Activated T-cell treated with anti-CD3 and anti-CD28 coated beads, Interleukin-2, amount 50 U/mL, for 48 hours (primary cell): ENCODE measurements at places on chromosomes 3 and 15.

DNA sequence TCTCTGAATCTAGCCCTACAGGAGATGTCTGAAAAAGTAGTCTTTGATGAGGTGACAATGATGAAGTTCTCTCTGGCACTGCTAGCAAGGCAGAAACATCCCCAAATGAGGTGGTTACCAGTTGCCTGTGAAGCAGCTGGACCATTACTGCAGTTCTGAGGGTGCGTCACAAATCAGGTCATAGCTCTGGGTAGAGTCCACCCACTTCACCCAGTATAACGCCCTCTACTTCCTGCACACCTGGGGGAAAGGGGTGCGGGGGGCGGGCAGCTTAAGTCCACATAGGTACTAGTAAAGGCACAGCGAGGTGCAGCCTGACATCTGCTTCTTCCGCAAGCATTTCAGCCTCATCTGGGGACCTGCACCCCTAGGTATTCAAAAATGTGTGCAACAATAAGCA lies 13.4 kb upstream of the SATB1 start:
- DNase-seq = peak; percentile 74

DNA sequence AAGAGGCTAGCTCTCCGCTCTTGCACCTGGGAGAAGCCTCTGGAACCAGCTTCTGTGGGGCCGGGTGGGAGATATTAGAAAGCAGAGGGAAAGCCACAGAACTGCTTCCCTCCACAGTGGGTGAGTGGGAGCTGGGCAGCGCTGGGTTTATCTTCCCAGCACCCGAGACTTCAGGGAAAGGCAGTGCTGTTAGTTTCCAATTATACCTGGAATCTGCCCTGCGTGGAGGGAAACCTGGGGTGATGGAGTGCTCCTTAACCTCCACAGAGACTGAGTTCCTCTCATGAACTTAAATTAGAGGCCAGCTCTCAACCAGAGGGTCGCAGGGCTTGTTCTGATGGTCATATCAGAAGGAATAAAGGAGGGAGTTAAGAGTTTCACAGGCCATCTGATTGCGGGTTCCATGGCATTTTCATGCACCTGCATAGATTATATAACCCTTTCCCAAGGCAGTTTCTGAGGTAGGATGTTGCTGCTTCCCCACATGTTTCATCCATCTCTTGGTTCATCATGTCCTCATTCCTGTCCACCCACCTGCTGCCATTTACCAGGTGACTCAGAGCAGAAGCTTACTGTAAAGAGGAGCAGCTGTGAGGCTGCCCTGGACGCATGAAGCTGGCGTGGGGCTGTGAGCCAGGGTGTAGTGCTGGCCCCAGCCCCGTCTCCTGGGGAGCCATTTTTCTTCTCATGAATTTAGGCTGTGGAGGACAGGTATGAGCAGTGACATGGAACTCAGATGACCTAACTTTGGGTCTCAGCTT lies 42.5 kb downstream of the CA12 start:
- DNase-seq = no peak

DNA sequence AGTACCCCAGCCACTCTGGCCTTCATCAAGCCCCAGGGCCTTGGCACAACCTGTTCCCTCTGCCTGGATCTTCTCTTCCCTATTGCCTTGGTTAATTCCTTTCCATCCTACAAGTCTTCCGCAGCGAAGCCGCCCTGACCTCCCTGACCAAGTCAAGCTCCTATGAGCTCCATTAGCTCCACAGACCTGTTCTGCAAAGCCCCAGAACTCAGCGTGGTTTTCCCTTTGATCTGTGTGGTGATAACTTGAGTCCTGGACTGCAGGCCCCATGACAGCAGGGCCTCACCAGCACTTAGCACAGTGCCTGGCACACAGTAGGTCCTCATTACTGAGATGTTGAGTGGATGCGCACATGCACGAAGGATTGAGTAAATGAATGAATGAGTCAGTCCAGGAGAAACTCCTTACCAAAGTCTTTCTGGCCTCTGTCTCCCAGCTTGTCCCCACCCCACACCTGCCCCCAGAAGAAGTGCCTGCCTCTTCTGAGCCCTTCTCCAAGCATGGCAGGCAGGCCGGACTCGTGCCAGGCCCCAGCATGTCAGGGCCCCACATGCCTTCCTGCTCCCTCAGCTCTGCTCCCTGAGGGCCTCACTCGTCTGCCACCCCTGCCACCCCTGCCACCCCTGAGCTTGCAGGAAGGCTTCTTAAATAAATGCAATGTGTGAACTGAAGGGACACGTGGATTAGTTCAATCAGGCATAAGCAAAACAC lies 6.3 kb downstream of the ANPEP start:
- DNase-seq = no peak

- no peak for DNase-seq
Observed at GRCh38 chr15:92460023-92460422, 66.3 kb downstream of the ST8SIA2 start.

DNA sequence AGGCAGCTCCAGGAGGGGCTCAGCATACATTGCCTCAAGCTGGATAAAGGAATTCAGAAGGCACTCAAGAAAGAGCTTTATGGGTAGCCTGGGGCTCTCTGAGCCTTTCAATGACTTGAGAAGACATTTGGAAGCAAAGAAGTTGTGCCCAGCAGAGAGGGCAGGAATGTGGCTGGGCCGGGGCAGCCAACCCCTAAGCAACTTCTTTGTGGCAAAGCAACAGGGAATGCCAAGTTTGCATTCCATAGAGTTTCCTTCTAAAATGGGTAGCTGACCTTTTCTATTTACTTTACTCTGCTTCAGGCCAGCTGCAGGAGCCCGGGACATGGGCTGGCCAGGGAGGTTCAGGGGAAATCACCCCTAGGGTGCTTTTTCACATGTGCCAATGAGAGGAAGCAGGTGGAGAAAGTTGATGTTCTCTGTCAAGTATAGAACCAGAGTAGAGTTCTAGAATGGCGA lies 45.6 kb downstream of the CCDC12 start:
- DNase-seq = no peak

DNA sequence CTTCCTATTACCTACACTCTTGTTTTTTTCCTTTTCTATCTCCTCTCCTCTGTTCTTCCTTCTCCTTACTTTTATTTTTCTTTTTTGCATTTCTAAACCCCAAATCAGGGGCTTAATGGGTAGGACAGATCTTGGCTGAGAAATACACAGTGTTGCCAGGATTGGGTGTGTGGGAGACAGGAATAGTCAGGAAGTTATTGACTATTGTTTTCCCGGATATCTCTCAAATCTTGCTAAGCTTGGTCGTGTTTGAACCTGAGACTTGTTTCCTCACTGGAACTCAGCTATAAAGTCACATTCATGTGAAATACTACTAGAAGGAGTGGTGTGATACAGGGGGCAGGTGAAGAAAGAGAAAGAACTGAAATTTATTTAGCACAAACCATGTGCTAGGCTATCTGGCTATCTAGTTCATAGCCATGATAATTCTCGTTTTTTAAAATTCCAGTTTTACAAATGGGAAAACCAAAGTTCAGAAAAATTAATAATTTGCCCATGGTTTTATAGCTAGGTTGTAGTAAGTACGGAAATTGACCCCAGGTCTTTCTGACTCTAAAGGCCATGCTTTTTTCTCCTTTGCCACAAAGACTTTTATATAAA lies 343.2 kb upstream of the UMPS start:
- no peak for DNase-seq

- no peak for DNase-seq
Observed at GRCh38 chr3:155683344-155683720, 61.5 kb downstream of the PLCH1 start.

DNA sequence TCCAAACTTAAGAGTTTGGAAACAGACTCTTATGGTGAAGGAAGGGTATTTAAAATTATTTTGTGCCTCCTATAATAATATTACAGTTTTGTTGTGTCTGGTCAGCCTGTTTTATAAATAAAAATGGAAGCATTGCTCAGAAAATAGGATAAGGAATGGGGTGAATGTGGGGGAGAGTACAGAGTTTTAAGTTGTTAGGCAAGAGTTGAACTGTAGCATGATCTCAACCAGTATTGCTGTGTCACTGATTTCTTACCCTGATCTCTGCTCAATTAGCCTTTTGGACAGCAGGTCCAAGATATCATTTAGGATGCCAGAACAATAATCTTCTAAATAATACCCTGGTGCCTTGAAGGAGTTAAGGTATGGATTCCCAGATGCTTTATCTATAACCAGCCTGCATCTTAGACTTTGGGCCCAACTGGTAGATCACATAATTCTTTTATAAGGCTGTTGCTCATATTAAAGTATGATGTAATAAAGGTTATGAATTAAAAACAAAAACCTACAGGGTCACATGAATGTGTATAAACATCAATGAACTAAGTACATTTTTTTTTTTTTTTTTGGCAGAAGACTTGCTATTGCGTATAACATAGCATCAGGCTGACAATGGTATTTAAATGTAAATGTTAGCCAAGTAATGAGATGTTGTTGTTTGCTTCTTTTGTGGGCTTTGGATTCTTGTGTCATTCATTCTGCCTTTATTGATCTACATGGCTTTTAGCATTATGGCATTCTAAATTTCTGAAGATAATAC lies 70.0 kb downstream of the MITF start:
- DNase-seq = no peak

GRCh38 chr3:99781761-99782160 lies 35.9 kb upstream of the CMSS1 start:
- DNase-seq = no peak

- DNase-seq = no peak
Observed at GRCh38 chr3:188523291-188523690, 369.3 kb downstream of the LPP start.

DNA sequence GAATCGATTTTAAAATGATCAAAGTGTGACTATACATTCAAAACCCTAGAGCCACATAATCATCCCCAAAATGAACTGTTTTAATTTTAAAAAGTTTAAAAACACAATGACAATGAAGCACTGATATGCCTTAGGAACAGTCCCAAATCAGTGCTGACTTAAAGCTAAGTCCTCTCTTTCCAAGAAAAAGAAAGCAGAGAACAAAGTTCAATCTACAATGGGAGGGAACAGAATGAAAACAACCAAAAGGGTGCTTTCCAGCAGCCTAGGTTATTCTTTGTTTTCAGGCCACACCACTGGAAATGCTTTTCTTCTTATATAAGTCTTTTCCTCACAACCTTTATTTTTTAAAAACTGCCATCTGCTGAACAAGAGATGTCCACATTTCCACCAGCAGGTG lies 7.2 kb upstream of the STIMATE start:
- no peak for DNase-seq

- DNase-seq = no peak
Observed at GRCh38 chr15:79310612-79310984, 314 bp upstream of the TMED3 start.

GRCh38 chr3:9903238-9903624 lies 583 bp downstream of the IL17RE start:
- DNase-seq = no peak

GRCh38 chr3:29064085-29064484 lies 216.8 kb upstream of the RBMS3 start:
- no peak for DNase-seq

GRCh38 chr3:134374105-134374790 lies at the start of gene AMOTL2:
TSS of gene AMOTL2 (minus strand) at chr3:134374447. CDS start at chr3:134371433, 3,014 bp downstream.
- peak; percentile 34 for DNase-seq

- DNase-seq = no peak
Observed at GRCh38 chr3:71646971-71647370, 63.4 kb upstream of the FOXP1 start.

DNA sequence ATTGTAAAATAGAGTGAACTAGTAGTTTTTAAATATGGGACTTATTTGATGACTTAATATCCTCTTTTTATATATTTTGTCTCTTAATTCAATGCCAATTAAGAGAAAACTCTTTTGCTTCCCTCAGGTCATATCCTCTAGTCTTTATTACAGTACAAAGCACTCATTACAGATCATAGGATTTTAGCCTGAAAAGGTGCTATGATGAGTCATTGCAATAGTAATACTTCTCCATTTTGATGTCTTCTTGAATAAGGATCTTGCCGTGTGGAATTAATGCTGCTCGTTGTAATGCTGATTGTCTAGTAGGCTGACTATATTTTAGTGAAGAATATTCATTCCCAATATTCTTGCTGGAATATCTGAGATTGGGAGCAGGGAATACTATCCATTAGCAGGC lies 612.2 kb upstream of the GOLIM4 start:
- DNase-seq = no peak

- no peak for DNase-seq
Observed at GRCh38 chr15:73862276-73862675, 11.1 kb upstream of the TBC1D21 start.

GRCh38 chr3:72044231-72044855 lies 259.4 kb upstream of the PROK2 start:
- DNase-seq = no peak

DNA sequence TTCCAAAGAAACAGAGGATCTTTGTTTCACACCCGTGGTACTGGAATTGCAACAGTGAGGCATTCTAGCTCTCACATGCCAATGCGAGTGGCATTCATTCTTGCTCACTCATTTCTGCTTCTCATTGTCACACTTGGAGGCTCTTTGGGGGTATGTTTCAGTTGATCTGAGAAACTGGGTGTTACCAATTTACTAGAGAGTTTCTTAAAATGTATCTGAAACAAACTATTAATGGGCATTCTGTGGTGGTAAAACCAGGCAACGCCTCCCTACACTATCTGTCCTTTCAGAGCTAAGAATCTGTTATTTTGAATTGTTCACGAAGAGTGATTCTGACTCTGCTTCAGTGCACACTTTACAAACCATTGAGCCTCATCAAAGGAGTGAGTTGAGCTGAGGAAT lies 140.6 kb upstream of the BHLHE40 start:
- no peak for DNase-seq

- DNase-seq = peak; percentile 42
Observed at GRCh38 chr3:43024181-43024885, 45.2 kb downstream of the GASK1A start.

DNA sequence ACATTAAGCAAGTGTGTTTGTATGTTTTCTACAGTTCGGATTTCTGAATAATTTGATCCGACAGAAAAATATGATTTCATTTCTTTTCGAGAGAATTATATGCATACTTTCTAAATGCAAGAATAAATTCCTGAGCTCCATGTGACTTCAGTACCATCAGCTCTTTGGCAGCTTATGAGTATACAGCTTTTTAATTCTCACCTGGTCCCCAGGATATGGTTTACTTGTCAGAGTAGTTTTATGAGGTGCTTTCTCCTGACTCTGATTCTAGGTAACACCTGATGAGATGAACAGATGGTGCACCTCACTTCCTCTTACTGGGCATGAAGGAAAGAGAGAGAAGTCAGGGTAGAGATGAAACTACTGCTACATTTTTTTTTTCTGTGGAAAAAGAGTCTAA lies 3.1 kb downstream of the HGD start:
- DNase-seq = no peak

DNA sequence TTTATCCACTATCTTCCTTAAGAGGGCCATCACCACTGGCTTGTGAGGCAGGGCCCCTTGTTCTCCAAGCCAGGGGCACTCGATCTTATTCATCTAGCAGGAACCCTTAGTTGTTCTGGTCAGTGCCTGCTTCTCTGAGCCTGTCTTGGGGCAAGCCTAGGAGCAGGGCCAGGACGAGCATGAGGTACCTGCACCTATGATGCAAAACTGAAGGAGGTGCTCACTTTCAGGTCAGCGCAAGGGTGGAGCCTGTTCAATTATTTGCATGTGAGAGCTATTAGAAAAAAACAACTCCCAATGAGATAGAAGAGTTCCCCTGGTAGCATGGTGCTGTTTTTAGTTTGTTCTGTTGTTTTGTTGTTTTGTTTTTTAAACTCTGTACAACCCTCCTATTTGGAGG lies 5.0 kb upstream of the CD276 start:
- no peak for DNase-seq
